ENCODE measurements at places on chromosomes 2 and 18. TPM values are rescaled to one million over a fixed set of nuclear protein-coding genes. Genes with fewer than 3 reads are reported as not detected.

DQX1 gene
- total RNA-seq, result 0.44 TPM

SCYGR8 gene
- total RNA-seq, result not detected

TGFBRAP1 gene
- total RNA-seq, result 20.6 TPM

AMER3 gene
- not detected for total RNA-seq

IL36G gene
- total RNA-seq, result not detected
